ENCODE measurements at places on chromosomes 6 and 20.

GRCh38 chr6:164507206-164507940 lies 802.0 kb downstream of the C6orf118 start:
- no peak for DNase-seq

DNA sequence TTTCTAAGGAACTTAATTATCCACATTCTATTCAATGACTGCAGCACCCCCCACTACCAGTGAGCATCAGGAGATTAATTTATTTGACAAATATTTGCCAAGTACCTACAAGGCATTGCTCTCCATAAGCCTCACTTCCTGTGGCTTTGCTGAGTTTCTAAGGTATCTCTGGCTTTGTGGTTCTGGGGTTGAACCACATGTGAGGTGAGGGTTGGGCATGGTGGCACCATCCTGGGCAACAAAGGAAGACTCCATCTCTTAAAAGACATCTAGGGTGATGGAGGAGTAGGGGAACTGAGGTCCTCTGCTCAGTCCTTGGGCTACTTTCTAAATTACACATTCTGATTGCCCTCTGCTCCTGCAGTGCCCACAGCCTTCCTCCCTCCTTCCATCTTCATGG lies 25.5 kb upstream of the WFDC2 start:
- DNase-seq, result no peak

GRCh38 chr6:71103130-71103529 lies 146.3 kb upstream of the B3GAT2 start:
- DNase-seq, result no peak

GRCh38 chr20:19492116-19492515 lies 265.9 kb upstream of the RIN2 start:
- DNase-seq, result no peak

GRCh38 chr20:17518339-17519052 lies 12.7 kb downstream of the BFSP1 start:
- DNase-seq, result no peak

- DNase-seq, result no peak
Measured at GRCh38 chr20:62955519-62956386, 3.2 kb downstream of the SLC17A9 start.

- no peak for DNase-seq
Measured at GRCh38 chr20:47972916-47973309, 187.6 kb upstream of the SULF2 start.

All from NT2/D1 (cell line).